Activated CD4-positive, CD25-positive, alpha-beta regulatory T cell (primary cell): ENCODE measurements at places on chromosomes 7 and 10.

DNA sequence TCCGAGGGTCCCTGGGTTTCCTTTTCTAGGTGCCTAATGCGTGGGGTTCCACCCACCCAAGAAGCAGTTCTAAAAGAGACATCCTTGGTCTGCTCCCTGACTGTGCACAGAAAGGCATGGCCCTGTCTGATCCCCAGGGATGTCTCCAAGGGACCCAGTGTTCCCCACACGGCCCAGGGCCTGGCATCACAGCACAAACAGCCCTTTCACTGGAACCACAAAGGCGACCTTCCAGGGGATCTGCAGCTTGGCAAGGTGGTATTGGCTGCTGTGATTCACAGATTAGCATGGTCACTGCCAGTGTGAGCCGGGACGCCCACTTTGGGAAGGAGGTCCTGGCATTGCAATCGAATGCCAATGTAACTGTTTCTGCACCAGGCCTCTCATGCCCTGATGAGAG, 6.4 kb downstream of the KCNMA1 start:
- no peak for DNase-seq

DNA sequence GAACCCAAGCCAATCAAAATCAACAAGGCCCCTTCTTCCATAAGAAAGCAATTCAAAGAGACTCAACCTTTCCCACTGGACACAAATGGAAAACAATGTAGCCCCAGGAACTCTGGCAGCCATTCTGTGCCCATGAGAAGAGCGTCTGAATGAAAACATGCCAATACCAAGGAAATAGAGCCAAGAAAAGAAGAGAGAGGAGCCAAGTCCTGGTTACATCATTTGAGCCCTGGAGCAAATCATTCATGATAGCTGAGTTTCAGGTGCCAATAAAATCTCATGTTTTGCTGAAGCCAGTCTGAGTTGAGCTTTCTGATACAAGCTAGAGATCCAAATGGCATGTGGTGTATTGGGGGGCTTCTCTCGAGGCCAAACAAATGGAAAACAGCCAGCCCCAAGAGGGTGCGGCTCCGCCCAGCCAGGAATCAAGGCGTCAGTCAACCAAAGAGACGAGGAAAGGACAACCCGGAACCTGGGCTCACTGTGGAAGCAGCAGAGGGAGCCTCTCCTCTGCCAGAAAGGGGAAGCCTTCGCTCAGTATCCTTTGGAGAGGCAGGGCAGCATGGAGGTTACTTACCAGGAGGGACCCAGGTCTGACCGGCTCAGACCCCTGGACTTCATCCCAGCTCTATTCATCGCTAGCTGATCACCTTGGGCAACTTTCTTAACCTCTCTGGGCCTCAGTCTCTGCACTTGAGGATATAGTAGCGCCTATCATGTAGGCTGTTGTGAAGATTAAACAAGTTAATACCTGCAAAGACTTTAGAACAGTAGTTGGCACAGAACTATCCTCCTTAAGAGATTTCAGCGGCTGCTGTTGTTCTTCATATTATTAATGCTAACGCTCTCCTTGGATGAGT, 61.8 kb downstream of the OAT start:
- DNase-seq: no peak

DNA sequence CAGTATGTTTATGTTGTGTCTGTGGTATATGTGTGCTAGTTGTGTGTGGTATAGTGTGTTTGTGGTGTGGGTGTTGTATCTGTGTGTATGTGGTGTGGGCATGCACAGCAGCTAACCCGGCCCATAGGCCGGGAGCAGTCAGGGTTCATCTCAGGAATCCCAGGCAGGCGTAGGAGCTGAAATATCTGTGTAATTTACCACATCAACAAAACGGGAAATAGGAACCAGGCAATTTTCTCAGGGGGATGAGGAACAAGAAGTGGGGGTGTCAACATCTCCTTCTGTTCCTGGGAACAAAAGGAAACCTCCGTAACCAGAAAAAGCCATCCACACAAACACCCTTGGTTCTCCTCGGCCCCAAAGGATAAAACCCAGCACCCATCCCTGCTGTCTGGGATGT, 24.5 kb upstream of the ZNF488 start:
- no peak for DNase-seq

DNA sequence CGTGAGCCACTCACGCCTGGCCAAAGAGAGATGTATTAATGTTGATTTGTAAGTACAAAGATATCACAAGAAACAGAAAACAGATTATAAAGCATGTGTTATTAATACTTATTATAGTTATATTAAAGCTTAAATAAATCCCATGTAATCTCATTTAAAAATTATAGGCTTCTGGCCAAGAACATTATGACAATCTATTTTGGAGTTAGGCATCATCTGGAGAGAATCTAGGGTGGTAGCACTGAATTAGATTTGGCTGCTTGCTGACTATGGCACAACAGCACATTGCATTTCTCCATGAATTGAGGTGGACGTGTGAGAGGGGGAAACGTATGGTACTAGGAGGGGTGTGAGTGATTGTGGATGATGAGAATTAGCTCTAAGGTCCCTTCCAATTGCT, 16.8 kb upstream of the SLC16A12 start:
- no peak for DNase-seq

GRCh38 chr7:132390705-132391104, 185.6 kb downstream of the PLXNA4 start:
- no peak for DNase-seq

DNA sequence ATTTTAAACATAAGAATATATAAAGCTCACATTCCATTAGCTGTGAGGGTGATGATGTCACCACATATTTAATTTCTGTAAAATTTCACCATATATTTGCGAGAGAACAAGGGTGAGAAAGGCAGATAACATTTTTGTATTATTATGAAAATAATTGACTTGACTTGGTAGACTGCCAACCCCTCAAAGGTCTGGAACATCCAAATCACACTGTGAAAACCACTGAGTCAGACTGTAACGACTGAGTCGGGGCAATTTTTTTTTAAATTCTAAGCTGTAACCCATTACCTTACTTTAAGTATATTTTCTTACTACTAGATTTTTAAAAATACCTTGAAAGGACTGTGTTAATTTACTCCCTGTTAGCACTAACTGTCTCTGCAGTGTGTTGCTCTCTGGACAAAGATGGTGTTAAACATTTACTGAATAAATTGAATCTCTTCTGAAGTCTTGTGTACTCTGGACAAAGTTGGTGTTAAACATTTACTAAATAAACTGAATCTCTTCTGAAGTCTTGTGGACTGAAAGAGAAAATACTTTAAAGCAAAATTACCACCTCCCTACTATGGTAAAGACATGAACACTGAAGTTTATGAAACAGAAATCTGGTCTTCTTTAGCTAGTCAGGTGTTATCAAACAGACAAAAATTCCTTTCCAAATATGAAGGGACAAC, 14.1 kb downstream of the PDZD8 start:
- no peak for DNase-seq

- no peak for DNase-seq
These were observed 236.2 kb downstream of the PCLO start for GRCh38 chr7:82926477-82926876.

GRCh38 chr7:139116999-139117398, 7.5 kb upstream of the ZC3HAV1 start:
- no peak for DNase-seq

GRCh38 chr7:98779800-98780587, 89.8 kb downstream of the TMEM130 start:
- DNase-seq: no peak

GRCh38 chr10:121592155-121592890, 5.9 kb downstream of the FGFR2 start:
- DNase-seq: no peak

- no peak for DNase-seq
These were observed 33.4 kb downstream of the XPNPEP1 start for GRCh38 chr10:109889867-109890266.

DNA sequence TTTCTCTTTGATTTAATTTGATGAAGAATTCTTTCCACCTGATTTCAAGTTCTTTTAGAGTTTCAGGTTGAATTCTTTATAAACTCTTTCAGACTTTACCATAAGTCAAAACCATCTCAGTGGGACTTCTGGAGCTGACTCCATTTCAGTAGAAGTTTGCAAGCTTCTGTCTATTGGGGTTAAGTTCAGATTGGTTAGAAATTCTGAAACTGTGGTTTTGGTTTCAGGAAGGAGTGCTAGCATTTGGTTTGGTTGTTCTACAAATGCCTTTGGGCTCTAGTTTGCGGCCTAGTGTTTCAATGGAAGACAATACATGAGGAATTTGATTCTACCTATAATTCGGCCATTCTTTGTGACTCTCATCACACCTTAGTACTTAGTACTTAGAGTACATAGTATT, 176.8 kb upstream of the RHOBTB1 start:
- DNase-seq: no peak

DNA sequence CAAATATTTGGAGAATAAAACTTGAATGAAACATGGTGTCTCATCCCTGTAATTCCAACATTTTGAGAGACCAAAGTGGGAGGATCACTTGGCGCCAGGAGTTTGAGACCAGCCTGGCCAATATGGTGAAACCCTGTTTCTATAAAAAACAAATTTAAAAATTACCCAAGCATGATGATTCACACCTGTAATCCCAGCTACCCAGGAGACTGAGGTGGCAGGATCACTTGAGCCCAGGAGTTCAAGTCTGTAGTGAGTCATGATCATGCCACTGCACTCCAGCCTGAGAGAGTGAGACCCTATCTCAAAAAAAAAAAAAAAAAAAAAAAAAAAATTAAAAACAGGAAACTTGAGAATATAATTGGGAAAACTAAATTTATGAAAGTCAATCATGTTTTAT, 481.1 kb downstream of the SEMA3D start:
- no peak for DNase-seq

DNA sequence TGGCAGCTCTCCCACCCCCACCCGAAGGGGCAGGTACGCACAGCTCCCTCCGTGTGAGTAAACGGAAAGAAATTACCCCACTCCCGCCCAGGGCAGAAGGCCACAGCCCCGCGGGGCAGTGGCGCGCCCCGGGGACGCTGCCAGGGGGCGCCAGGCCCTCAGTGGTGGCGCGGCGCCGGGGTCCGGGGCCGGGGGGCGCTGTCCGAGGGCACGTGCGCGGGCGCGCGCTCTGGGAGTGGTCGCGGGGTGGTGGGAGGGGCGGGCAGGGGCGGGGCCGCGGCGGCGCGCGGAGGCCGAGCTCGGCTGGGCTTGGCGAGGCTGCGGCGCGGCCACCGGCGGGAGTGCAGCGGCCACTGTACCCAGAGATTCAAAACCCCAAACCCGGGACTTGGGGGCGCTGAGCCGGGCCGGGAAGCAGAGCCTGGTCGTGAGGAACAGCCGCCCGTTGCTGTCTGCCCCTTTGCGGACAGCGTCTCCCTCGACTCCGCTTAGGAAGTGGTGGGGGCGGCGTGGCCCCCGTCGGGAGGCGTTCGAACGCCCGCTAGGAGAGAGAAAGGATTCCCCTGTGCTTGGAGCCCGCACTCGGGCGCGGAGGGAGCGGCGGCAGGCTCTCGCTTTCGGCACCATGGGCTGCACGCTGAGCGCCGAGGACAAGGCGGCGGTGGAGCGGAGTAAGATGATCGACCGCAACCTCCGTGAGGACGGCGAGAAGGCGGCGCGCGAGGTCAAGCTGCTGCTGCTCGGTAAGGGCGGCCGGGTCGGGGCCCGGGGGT, at the start of gene GNAI1:
TSS of gene GNAI1 (plus strand) at position 296 of the 773 bp plus-strand sequence. CDS start at position 626, 330 bp downstream.
- DNase-seq: no peak

GRCh38 chr7:134290286-134290685, 26.4 kb downstream of the SLC35B4 start:
- DNase-seq: no peak

GRCh38 chr10:69503001-69503895, 52.0 kb downstream of the TSPAN15 start:
- DNase-seq: no peak

DNA sequence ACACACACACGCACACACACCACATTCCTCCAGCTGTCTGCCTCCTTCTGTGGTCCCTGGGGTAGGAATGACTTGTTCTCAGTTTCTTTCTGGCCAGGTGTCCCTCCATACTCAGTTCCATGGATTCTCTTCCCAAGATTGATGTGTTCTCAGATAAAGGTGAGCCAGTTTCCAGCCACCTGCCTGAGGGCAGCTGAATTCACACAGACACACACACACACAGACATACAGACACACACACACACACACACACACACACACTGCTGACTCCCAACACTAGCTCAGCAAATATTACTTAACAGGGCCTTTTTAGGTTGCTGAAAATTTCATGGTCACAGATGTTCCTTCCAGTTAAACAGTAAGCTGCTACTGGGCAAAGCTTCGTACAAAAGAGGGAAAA, 45.4 kb upstream of the GDF10 start:
- no peak for DNase-seq

GRCh38 chr10:13039761-13040160, 38.2 kb upstream of the CCDC3 start:
- no peak for DNase-seq

DNA sequence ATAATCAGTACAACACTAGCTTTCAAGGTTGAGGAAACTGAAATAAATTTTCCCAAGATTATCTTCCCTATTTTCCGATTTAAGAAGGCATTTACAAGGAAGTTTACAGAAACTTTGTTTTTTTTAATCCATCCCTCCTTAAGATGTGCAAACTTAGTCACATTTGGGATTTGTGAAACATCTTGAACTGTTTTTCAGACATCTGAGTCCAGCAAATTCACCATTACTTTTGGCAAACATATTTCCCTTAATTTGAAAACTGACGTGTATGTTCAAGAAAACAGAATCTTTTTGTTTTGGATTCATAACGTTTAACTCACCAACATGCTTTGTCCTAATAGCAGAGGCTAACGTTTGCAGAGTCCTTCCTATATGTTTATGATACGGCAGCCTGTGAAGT, 19.5 kb downstream of the GLI3 start:
- DNase-seq: no peak

DNA sequence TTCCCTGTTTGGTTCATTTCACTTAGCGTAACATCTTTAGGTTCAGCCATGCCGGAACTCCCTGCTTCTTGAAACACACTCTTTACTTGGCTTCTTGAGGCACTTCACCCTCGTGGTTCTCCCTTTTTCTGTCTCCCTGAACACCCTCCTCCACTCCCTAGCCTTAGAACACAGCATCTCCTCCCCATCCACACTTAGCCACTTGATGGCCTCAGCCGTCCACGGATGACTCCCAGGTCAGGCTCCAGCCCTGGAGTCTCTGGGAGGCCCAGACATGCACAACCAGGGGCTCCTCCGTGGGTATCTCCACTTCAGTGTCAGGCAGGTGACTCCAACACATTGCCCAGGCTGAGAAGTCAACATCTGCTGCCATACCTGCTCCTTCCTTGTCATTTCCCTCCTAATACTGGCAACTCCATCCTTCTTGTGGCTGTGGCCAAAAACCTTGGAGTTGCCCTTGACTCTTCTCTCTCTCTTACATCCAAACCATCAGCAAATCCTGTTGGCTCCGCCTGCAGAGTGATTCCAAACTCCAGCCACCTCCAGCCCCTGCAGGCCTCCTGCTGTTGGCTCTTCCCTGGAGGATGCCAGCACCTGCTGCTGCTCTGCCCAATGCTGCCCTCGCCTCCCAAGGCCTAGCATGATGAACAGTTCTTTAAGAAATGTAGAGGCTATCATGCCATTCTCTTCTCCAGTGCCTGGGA, 8.4 kb upstream of the INMT start:
- DNase-seq: no peak
